ENCODE measurements at places on chromosomes 5 and 9.

GRCh38 chr9:98545021-98545420 lies 163.7 kb downstream of the GABBR2 start:
- DNase-seq, result no peak

DNA sequence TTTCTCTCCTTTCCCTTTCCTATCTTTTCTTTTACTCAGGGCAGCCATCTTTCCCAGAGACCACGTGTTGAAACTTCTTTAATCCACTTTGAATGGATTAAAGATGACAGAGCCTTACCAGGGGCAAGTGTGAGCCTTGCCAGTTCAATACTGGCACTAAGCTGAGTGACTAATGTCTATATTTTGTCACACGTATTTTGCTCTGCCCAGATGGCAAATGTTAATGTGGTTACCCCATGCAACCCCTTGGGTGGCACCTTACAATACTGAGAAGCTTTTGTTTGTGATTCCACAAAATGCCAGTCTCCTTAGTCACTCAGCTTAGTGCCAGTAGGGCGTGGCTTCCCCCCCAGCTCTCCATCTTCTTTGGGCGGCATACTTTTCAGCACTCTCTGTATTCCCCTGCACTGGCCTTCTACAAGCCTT lies 24.8 kb downstream of the ANXA1 start:
- no peak for DNase-seq

GRCh38 chr9:2570615-2571479 lies 50.7 kb upstream of the VLDLR start:
- DNase-seq, result peak; percentile 3

- no peak for DNase-seq
Measured at GRCh38 chr5:141611289-141611688, 7.5 kb downstream of the DIAPH1 start.

DNA sequence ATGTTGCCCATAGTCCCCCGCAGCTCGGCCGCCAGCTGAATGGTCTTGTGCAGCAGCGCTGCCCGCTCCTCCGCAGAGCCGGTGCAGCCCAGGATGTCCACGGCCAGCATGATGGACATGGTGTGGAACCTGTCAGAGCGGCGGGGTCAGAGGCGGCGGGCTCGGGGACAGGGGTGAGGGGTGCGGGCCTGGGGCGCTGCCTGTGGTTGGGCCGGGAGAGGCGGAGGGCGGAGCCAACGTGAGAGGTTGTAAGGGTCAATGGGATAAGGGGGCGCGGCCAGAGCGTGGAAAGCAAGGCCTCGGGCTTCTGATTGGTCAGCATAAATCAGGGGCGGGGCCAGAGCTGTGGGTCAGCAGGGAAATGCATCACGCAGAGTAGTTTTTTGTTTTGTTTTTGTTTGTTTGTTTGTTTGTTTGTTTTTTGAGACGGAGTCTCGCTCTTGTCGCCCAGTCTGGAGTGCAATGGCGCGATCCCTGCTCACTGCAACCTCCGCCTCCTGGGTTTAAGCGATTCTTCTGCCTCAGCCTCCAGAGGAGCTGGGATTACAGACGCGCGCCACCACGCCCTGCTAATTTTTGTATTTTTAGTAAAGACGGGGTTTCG lies 6.8 kb upstream of the TOR2A start:
- no peak for DNase-seq
